ENCODE measurements at places on chromosomes 2 and 18. TPM values are rescaled to one million over a fixed set of nuclear protein-coding genes. Genes with fewer than 3 reads are reported as not detected.

GRCh38 chr2:14560716-14561115 is 71.8 kb upstream of the LRATD1 start:
- no peak overlapping the region for H3K4me3 ChIP-seq
- DNase-seq, result no peak
- peaks cover 10% of the 10 kb centered on the region for H3K4me1 ChIP-seq
- no peak overlapping the region for H3K27ac ChIP-seq
- no peaks in the 10 kb centered on the region for H3K27me3 ChIP-seq

GRCh38 chr2:191470306-191470705 is 207.6 kb upstream of the NABP1 start:
- no peak overlapping the region for H3K27ac ChIP-seq
- no peak overlapping the region for H3K4me3 ChIP-seq
- H3K27me3 ChIP-seq, result no peaks in the 10 kb centered on the region
- no peaks in the 10 kb centered on the region for H3K36me3 ChIP-seq
- no peak for DNase-seq
- H3K4me1 ChIP-seq, result peaks cover 13% of the 10 kb centered on the region

DNA sequence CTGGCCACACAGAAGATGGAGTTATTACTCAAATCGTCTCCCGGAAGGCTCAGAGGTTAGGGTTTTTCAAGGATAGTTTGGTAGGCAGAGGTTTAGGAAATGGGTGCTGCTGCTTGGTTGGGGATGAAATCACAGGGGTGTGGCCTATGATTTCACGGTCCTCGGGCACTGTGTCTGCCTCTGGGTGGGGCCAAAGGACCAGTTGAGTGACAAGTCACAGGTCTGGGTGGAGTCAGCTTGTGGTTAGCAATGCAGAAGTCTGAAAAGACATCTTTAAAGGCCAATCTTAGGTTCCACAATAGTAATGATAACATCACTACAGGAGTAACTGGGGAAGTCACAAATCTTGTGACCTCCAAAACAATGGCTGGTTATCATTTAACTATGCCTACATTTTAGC is 387.8 kb downstream of the ZNF521 start:
- no peak overlapping the region for H3K27ac ChIP-seq
- DNase-seq, result no peak
- no peaks in the 10 kb centered on the region for H3K27me3 ChIP-seq
- no peak overlapping the region for H3K4me3 ChIP-seq
- H3K36me3 ChIP-seq, result no peaks in the 10 kb centered on the region

GRCh38 chr2:120468136-120468535 is 122.2 kb downstream of the INHBB start:
- no peak overlapping the region for H3K4me3 ChIP-seq
- no peak for DNase-seq
- H3K36me3 ChIP-seq, result no peaks in the 10 kb centered on the region
- peaks cover 54% of the 10 kb centered on the region for H3K4me1 ChIP-seq
- H3K27me3 ChIP-seq, result no peaks in the 10 kb centered on the region

- no peak for DNase-seq
- H3K4me1 ChIP-seq, result no peaks in the 10 kb centered on the region
- no peaks in the 10 kb centered on the region for H3K36me3 ChIP-seq
- H3K4me3 ChIP-seq, result no peak overlapping the region
- H3K27ac ChIP-seq, result no peak overlapping the region
These were observed 68.4 kb upstream of the MSH2 start for GRCh38 chr2:47334356-47335136.

IER3IP1 gene
- 6.4 TPM for total RNA-seq

BOLL gene
- total RNA-seq, result not detected

ADD2 gene
- total RNA-seq, result 3.4 TPM

All from vagina (tissue), 2 donors.